ENCODE measurements at places on chromosomes 6 and 20.

- no peak for DNase-seq
These were observed 96.8 kb upstream of the ATXN1 start for GRCh38 chr6:16857969-16858592.

DNA sequence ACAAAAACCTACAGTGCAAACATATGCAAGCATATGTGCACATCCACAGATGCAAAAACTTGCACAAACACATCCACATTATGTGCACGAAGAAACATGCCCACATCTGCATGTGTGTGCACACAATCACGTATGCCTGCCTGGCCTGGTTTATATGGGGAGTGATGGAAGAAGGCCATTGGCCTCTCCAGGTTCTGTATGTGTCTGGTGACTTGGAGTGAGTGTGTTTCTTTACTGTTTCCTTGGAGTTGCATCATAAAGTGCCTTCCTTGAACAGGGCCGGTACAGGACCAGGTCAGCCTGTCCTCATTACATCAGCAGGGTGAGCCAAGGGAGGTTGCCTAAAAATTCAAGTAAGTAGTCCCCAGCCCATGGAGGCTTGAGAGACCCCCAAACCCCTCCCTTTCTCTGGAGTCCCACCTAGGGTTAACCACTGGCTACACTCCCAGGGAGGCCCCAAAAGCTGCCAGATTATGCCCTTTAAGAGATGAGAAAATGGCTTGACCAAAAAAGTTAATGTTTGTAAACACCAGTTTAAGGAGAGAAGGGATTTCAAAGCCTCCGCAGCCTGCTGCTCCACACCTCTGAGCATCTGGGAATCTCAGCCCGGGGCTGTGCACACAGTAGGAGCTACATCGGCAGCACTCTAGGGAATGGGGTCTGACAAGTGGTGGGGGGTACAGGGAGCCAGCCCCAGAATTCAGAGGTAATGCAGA, 140.8 kb downstream of the VEGFA start:
- DNase-seq = peak; percentile 76

- no peak for DNase-seq
These were observed 113.2 kb downstream of the MAFB start for GRCh38 chr20:40575851-40576250.

DNA sequence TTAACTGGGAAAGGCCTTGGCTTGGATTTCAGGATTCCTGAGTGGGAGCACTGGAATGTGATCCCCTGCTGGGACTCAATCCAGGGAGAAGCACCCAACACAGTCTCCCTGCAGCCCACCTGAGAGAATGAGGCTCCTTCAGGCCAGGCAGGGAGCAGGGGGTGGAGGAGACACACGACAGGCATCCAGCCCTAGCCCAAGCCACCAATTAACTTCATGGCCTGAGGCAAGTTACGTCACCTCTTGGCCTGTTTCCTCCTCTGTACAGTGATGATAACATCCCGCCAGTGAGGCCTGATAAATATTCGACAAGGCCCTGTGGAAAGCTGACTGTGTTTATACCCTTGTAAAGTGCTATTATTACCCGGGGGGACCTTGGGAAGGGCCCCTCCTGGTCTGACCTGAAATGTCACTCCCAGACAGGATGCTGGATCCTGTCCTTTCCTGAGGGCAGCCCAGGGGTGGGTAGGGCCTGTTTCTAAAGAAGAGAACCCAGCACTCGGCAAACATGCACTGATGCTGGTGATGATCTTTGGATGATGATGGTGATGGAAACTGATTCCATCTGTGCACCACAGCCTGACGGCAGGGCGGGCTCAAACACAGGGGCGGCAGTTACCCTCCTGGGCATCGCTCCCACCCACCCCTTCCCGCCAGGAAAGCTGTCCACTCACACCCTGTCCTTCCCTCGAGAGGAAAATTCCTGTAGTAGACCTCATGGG, 12.4 kb downstream of the FRS3 start:
- peak; percentile 94 for DNase-seq

- no peak for DNase-seq
These were observed 5.2 kb upstream of the FASTKD5 start for GRCh38 chr20:3164763-3165410.

GRCh38 chr20:19257865-19258264, 45.4 kb downstream of the SLC24A3 start:
- DNase-seq = no peak

DNA sequence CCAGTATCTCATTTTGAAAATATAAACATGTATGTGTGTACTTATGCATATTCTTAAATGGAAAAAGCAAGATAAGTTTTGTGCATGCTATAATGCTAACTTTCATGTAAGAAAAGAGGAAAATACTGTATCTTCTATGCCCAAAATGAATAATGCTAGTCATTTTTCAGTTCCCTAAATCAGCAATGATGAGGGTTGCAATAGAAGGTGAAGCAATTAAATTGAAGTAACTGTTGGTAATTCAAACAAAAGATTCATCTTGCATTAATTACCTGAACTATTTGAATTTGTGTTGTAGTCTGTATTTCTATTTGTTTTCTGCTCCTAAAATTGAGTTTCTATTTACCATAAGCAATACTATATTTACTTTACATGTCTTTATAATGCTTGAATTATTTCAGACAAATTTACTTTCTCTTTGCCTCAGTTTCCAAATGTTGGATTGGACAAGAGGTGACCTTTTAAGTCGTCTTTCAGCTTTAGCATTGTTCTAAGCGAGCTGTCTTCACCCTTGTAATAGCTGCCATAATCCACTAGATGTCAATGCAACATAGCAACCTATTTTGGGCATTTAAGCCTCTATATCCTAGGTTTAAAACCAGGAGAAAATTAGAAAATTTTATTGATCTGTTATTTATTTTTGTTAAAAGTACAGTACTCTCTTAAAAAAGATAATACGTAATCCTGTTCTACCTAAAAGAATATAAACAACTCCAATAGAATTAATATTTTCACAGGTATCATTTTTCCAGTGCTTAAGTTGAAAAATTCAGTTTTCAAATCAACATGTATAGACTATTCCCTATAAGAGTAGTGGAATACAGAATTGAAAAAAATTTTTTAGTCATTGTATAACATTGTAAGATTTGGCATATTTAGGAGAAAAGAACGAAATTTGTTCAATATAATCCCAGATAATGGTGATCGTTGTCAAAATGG, 52.3 kb upstream of the IFNGR1 start:
- peak; percentile 69 for DNase-seq

DNA sequence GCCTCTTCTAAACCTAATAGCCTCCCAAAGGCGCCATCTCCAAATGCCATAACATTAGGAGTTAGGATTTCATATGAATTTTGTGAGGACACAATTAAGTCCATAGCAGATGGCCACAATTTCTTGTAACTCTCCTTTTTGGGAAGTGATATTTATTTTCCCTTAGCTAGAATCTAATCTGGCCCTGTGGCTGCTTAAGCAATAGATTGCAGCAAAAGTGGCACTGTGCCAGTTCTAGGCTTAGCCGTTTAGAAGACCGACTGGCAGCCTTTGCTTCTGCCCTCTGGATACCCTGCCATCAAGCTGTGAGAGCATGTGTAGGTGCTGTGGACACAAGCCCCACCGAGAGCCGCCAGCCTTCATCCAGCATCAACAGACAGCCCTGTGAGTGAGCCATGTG, 15.9 kb upstream of the ADGB start:
- peak; percentile 41 for DNase-seq

DNA sequence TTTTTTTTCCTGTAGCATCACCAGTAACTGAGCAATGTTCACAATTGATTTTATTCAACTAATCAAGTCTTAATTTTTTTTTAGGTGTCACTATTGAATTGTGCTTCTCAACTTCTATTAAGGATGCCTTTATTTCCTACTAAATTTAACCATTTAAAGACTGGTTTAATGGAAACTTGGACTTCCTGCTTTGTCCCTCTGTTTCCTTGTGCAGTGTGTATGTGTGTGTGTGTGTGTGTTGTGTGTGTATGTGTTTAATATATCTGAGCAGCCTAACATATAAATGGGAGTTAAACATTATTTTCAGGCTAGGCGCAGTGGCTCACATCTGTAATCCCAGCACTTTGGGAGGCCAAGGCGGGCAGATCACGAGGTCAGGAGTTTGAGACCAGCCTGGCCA, 1.8 kb downstream of the SERPINB6 start:
- no peak for DNase-seq

DNA sequence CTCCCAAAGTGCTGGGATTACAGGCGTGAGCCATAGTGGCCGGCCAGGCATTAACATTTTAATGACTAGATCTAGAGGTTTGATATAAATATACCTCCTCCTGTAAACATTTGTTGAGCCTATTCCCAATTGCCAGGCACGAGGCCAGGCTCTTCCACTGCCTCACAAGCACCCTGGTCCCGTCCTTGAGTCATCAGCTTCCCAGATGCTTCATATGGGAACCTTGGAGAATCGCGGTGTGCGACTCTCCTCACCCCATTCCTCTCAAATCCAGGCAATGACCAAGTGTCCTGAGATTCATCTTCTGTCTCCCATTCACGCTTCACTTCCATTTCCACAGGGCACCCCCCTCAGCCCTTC, 35.9 kb upstream of the PIM1 start:
- DNase-seq = peak; percentile 89

DNA sequence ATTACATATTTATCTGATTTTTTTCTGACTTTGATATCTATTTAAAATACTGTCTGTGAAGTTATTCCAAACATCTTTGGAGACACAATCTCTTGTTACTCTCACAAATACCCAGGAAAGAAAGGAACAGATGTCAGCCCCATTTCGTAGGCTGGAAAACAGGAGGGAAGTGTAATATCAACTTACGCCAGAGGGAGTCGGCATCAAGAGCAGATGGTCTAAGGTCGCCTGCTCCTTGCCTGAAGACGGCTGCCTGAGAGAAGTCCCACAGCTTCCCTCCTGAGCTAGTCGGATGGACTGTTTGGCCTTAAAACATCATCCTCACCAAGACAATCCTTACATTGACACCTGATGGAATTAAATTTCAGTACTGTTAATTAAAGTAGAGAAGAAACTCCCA, 13.4 kb downstream of the CST7 start:
- DNase-seq = no peak
